ENCODE measurements at places on chromosomes 11 and 22. TPM values are rescaled to one million over a fixed set of nuclear protein-coding genes. Genes with fewer than 3 reads are reported as not detected.

DNA sequence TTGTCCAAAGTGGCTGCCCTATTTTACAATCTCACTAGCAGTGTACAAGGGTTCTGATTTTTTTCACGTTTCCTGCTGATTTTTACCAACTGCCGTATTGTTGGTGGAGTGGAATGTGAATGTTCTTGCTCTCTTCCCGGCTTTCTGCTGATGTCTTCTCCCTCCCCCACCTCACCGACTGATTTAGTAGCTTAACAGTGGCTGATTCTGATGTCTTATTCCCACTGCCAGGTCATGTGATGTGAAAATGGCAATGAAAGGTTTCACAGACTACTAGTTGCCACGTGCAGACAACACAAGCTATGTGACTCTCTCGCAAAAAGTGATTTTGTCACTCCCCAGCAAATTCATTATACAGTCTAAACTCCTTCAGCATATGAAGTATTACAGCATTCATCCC is 17.3 kb upstream of the NEU3 start:
- DNase-seq, result no peak

DEFB131B gene
- total RNA-seq, result not detected

DNA sequence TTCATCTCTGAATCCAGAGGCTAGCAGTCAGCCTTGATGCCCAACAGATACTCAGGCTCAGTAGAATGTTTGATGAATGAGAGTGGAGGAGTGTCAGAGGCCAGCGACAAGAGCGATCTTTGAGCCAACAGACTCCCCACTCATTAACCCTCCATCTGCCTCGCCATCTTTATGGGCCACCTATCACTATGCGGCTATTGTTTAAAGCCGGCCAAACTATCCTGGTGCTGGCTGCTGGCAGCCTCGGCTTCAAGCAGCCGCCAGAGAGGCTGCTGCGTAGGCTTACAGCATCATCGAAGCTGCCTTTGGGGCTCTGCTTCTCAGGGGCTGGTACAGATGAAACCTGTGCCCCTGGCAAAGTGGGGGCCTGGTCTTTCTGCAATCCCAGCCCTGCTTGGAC is 525.6 kb downstream of the INSC start:
- DNase-seq, result no peak

DNA sequence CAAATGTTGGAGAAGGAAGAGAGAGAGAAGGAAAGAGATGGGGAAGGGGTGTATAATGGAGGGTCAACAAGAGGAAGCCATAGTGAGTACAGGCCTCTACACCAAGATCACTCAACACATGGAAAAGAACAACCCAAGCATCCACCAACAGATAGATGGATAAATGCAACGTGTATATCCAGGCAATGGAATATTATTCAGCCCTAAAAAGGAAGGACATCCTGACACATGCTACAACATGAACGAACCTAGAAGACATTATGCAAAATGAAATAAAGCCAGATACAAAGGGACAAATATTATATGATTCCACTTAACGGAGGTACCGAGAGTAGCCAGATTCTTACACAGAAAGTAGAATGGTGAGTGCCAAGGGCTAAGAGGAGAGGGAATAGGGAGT is 59.3 kb downstream of the NRXN2 start:
- no peak for DNase-seq

GRCh38 chr22:48393041-48393370 is 1434.7 kb downstream of the BRD1 start:
- DNase-seq, result no peak

CASP5 gene
- total RNA-seq, result not detected
